Tibial nerve (tissue), 4 donors: ENCODE measurements at places on chromosomes 6 and 20.

GRCh38 chr6:2891768-2892170, 11.3 kb downstream of the SERPINB9 start:
- DNase-seq: no peak

DNA sequence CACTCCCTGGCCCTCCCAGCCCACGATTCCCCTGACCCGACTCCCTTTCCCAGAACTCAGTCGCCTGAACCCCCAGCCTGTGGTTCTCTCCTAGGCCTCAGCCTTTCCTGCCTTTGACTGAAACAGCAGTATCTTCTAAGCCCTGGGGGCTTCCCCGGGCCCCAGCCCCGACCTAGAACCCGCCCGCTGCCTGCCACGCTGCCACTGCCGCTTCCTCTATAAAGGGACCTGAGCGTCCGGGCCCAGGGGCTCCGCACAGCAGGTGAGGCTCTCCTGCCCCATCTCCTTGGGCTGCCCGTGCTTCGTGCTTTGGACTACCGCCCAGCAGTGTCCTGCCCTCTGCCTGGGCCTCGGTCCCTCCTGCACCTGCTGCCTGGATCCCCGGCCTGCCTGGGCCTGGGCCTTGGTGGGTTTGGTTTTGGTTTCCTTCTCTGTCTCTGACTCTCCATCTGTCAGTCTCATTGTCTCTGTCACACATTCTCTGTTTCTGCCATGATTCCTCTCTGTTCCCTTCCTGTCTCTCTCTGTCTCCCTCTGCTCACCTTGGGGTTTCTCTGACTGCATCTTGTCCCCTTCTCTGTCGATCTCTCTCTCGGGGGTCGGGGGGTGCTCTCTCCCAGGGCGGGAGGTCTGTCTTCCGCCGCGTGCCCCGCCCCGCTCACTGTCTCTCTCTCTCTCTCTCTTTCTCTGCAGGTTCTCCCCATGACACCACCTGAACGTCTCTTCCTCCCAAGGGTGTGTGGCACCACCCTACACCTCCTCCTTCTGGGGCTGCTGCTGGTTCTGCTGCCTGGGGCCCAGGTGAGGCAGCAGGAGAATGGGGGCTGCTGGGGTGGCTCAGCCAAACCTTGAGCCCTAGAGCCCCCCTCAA, at the start of gene LTA:
Gene LTA, plus strand, starts transcription at position 249 of the 871 bp plus-strand sequence. Its CDS starts 454 bp downstream, at position 703.
- no peak for DNase-seq

- no peak for DNase-seq
Measured at GRCh38 chr6:20403766-20404640, 2.3 kb downstream of the E2F3 start.

DNA sequence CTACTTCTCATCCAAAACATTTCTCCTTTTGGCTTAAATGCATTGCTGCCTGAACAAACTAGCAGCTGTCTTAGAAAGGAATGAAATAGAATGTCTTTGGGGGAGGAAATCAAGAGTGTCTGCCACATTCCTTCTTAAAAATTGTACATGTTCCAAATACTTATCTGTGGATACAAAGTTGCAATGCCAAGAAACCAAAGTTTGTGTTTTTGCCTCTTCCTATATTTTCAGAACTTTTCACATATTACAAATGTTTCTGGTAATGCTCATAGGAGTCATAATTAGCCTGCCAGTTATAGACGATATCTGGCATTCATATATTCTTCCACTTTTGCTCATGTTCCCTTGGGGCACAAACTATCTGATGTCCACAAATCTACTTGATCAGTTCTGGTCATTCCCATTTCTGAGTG, 165.5 kb upstream of the BMP5 start:
- no peak for DNase-seq

- DNase-seq: no peak
Measured at GRCh38 chr6:117280922-117281321, 15.6 kb downstream of the VGLL2 start.

DNA sequence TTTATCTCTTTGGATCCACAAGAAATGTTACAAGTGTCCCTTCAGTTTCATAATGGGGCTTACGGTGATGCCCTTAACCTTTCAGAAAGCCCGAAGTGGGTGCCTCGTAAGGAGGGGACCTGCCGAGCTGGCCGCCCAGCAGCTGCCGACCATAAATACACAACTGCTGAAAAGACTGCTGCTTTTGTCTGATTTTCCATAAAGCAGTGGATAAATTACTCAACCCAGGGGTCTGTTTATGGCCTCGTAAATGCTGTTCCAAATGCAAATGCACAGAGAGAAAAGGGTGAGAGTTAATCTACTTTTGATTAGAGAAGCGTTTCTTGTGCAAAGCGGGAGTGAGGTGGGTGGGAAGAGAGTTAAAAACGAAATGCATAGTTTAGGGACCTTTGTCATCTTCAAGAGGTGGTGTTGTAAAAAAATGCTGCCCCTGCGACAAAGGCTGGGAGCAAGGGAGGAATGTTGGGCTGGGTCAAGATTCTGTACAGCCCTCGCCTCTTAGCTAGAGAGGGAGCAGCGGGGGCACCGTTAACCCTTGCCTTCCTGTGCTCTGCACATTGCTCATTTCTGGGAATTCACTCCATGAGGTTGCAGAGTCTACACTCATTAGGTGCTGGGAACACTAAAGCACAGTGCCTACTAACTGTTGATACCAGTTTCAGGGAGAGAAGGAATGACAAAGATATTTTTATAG, 112.0 kb upstream of the MTHFD1L start:
- DNase-seq: no peak

DNA sequence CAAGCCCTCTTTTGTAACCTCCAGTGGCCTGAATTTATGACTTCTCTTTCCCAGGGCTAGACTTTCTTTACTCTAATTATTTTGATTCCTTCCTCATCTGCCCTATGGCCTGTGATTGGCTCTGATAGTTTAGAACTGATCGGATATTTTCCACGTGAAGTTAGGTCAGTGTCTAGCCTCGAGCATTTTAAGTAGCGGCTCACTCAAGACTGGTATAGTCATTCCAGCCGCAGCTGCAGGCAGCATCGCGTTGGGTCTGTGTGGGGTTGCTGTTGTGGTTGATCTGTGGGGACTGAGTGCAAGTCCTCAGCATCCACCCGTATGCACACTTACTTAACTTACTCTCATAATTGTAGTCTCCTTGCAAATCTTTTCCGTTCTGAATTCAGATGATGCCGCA, 105.7 kb downstream of the SMOC2 start:
- DNase-seq: no peak

- no peak for DNase-seq
Measured at GRCh38 chr20:33475381-33476152, 14.3 kb upstream of the CBFA2T2 start.

DNA sequence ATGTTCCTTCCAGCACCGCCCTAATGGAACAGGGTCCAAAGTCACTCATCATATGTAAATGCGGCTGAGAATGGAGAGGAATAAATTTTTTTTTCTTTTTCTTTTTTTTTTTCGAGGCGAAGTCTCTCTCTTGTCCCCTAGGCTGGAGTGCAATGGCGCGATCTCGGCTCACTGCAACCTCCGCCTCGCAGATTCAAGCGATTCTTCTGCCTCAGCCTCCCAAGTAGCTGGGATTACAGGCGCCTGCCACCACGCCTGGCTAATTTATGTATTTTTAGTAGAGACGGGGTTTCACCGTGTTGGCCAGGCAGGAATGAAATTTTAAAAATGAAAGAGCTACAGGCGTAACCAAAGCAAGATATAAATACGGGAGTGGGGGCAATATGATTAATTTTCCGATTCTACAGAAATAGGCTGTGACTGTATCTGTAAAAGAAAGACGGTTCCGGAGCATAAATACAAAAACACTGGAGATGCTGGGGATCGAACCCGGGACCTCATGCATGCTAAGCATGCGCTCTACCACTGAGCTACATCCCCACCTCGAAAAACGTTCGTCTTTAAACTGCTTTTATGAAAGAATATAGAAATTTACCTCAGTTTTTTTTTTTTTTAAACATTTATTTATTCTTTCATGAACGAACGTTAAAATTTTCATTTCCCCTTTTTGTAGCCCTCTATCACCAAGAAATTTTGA, 132.2 kb downstream of the GPX5 start:
- no peak for DNase-seq

DNA sequence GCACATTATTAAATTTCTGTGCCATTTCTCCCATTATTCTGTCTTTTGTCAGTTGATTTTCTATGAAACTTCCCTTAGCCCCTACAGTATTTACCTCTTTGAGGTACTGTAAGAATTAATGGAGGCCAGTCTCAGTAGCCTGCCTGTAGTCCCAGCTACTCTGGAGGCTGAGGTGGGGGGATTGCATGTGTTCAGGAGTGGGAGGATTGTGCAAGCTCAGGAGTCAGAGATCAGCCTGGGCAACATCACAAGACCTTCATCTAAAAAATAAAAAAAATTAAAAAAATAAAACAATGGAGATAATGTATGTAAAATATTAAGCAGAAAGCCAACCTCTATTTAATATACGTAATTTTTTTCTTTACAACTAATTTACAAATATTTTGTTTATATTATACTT, 77.8 kb downstream of the OR2B2 start:
- no peak for DNase-seq

- DNase-seq: no peak
Measured at GRCh38 chr6:147530132-147531060, 21.9 kb downstream of the SAMD5 start.

DNA sequence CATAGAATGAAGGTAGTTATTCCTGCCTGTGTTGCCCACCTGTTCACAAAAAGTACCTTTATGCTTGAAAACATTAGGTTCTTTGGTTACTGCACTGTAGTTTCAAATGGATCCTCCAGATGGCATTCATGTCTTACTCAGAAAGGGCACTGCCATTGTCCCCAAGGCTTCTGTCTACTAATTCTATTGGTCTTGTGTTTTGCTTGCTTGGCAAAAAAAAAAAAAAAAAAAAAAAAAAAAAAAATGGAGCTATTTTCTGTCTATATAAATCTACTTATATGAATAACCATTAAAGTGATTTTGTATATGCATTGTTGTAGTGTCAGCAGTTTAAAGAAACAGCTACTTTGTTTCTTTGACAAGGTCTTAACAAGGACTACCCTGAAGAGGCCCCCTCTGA, 12.7 kb upstream of the EFHC1 start:
- no peak for DNase-seq
